ENCODE measurements at places on chromosomes 7 and 10.

GRCh38 chr10:36281831-36282331 lies 639.8 kb upstream of the FZD8 start:
- DNase-seq, result no peak

GRCh38 chr7:117889611-117890010 lies 16.4 kb upstream of the CTTNBP2 start:
- no peak for DNase-seq

DNA sequence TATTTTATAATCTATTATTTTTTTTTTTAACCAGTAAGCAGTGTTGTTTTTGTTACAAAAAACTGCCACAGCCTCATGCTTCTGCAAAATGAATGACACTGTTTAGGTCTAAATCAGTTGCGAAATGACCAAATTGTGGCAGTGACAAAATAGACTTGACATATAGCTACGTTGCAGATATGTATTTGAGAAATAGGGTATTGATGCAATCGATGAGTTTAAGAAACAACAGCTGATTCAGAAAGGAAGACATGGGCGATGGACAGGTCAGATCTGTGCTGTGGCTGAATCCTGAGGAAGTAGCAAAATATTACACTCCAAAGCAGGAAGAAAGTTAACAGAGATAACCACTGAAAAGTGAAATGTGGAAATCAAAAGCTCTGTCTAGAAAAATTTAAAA lies 89.0 kb upstream of the STEAP4 start:
- DNase-seq, result no peak

- no peak for DNase-seq
These were observed 52.2 kb downstream of the LRGUK start for GRCh38 chr7:134179036-134180011.
